ENCODE measurements at places on chromosomes 1 and 21.

DNA sequence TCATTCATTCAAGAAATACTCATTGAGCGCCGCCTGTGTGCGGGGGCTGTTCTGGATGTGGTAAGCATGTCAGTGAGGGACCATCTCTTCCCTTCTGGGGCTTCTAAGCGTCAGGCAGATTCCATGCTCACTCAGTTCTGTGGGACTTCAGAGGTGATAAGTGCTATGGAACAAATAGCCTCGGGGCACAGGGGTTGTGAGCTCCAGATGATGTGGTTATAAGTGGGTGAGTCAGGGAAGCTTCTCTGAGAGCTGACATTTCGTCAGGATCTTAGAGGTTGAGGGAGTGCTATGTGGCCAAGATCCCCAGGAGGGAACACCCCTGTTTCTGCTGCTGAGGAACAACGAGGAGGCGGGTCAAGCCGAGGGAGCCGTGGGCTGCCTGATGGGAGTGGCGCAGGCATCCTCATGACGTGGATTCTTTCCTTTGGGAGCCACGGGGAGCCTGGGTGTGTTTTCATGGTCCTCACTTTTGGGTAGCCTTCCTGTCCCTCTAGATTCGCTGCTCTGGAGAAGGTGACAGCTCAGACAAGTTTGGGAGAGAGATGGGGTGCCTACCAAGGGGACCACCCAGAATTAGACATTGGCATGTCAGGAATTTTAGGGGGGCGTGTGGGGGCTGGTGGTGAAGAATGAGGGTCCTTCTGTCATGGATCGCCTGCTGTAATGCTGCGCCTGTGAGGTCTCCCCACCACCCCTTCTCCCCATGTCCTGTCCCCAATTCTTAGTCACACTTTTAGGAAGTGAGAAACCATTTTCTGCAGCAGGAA lies 38.5 kb downstream of the HUNK start:
- DNase-seq: no peak

GRCh38 chr1:40858856-40859416 lies 3.2 kb downstream of the CITED4 start:
- no peak for DNase-seq

DNA sequence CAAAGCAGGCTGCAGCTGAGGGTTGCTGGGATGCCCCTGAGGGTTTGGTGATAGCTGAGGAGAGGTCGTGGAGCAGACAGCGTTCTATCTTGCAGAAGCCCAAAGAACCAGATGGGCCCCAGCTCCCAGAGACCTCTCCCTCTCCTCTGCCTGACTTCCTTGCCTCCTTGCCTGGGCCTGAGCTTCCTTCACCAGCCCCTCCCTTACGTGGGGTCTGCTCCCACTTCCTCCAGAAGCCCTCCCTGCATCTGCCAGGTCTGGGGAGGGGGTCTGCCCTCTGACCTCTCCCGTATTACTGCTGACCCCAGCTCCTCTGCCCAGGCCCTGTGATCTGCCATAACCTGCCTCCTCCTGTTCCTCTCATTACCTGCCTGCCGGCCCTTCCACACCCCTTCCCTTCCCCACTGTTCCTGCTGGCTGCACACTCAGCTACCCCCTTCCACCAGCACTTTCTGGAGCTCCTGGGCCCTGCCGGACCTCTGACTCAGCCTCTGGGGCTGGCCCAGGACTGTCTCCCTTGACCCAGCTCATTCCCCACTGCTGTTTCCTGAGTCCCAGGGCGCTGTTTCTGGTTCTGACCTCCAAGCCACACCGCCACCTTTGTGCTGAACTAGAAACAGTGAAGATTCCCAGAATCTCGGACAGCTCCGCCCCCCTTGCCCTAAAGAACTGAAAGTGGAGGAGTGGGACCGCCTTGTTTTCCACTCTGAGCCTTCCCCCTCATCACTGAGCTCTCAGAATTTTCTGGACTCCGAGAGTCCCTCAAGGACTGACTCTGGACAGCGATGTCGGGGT lies 237.7 kb upstream of the C1orf174 start:
- no peak for DNase-seq

DNA sequence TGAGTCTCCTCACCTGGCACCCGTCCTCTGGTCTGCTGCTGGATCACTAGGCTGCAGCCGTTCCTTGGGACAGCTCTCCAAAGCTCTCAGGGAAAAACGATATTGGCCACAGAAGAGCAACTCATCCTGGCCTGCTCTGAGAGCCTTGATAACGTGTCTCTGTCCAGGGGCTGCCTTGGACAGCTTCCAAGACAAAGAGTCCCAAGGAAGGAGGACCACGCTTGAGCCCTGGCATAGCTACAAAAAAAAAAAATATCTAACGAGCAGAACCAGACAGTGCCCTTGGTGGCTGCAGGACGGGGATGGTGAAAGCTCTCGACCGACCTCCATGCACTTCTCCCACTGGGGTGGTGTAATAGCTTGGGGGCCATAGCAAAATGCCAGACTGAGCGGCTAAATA lies 589.6 kb downstream of the NPHP4 start:
- no peak for DNase-seq

- DNase-seq: no peak
Measured at GRCh38 chr1:158053276-158053675, 59.8 kb downstream of the KIRREL1 start.

- no peak for DNase-seq
Measured at GRCh38 chr1:2466958-2467554, 9.0 kb upstream of the PLCH2 start.

DNA sequence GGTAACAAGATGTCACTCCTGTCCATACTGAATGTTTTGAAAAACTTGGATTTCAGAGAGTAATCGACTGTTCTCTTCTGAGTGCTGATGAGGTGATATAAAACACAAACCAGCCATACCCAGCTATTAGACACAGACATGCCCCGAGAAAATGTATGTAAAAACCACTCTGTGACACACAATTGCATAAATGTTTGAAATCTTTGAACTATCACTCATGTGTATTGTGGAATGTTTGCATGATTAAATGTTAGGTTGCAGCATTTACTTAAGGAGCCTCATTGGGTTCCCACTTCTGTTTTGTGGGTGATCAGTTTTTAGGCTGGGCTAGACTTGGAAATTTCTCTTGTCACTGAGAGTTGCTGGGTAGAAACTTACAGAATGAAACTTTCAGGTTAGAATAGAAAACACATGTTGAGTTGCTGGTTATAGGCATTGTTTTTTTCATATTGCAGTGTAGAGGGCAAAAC lies 270.4 kb upstream of the B3GALT2 start:
- no peak for DNase-seq

- peak; percentile 51 for DNase-seq
Measured at GRCh38 chr1:218521414-218522169, 176.5 kb downstream of the TGFB2 start.

GRCh38 chr1:200668514-200669313 lies 993 bp downstream of the DDX59 start:
- peak; percentile 7 for DNase-seq

GRCh38 chr1:97824200-97824599 lies 96.6 kb downstream of the DPYD start:
- no peak for DNase-seq

- DNase-seq: no peak
Measured at GRCh38 chr1:29828526-29829447, 592.5 kb downstream of the PTPRU start.

GRCh38 chr1:91754816-91755580 lies 131.0 kb downstream of the TGFBR3 start:
- DNase-seq: no peak

DNA sequence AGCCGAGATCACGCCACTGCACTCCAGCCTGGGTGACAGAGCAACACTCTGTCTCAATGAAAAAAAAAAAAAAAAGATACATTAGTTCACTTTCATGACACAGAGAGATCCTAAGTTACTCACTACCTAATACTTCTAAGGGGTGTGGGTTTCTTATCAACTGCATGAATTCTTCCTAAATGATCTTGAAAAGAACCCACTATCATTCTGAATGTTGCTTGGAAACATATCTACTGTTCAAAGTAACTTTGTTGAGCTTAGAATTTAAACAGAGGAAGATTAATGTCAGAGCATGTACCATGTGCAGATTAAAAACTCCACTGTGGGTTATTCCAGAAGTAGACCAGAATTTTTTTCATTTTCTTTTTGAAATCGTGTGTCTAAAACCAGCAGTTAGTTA lies 241.5 kb downstream of the LTN1 start:
- DNase-seq: no peak

DNA sequence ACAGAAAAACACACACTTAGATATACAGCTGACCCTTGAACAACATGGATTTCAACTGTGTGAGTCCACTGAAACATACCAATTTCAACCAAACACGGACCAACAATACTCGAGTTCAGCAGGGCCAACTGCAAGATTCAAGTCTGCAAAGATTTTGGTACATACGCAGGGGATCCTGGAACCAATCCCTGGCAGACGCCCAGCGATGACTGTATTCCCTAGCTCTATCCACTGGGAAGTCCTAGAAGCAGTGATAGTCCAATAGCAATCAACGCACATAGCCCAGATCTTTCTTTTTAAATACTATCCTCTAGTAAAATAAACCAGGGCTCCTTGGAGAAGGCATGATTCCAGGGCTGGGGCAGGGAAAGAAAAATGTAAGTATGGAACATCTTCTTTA lies 9.0 kb downstream of the DDX59 start:
- no peak for DNase-seq

- no peak for DNase-seq
Measured at GRCh38 chr1:42837709-42838108, 8.7 kb upstream of the ZNF691 start.

- no peak for DNase-seq
Measured at GRCh38 chr1:40563266-40563665, 31.8 kb downstream of the ZNF684 start.

DNA sequence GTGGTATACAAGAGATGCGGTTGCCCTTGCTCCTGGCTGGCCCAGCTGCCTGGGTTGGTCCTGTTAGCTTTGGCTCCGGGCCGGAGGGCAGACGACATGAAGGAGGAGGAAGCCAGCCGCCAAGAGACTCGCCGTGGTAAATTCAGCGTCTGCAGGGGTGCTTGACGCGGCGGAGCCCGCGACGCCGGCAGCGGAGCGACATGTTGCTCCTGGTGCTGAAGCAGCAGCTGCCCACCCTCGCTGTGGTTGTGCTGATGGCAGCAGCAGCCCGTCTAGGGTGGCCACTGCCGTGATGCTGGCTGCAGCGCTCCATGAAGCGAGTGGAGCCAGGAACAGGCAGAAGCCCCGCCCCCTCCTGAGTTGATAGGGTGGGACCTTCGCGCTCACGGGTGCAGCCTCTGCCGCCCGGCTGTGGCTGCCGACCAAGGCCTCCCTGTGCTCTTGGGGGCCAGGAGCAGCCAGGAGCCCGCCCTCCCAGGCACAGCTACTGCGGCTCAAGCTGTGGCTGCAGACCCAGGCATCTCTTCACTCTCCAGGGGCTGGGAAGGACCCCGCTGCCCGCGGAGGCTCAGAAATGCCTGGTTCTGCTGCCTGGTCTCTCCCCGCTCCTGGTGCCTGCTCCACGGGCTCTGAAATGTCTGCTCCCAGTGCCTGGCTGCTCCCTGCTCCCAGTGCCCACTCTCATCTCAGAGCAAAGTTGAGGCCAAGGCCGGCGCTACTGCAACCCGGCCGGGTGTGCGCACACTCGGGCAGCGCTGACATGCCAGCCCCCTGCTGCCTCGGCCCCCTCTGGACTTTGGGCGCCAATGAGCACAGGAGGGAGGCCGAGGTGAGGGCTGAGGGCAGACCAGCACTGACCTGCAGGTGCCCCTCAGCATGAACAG lies 4.4 kb upstream of the ZNF692 start:
- peak; percentile 30 for DNase-seq

GRCh38 chr1:96178053-96178452 lies 543.5 kb upstream of the PTBP2 start:
- DNase-seq: no peak

GRCh38 chr1:168320800-168321450 lies 40.2 kb downstream of the TBX19 start:
- DNase-seq: peak; percentile 69

GRCh38 chr1:115539736-115540135 lies 102.0 kb upstream of the VANGL1 start:
- DNase-seq: no peak
